NCI-H2171 treated with DMSO at 0.1 percent for 48 hours (cell line): ENCODE measurements at places on chromosomes 13 and 19.
A peak's percentile ranks its signal among the peaks of the same experiment; 100 is the strongest.

GRCh38 chr13:52665325-52665724 lies 12.7 kb downstream of the SUGT1 start:
- peak; percentile 67 for DNase-seq

DNA sequence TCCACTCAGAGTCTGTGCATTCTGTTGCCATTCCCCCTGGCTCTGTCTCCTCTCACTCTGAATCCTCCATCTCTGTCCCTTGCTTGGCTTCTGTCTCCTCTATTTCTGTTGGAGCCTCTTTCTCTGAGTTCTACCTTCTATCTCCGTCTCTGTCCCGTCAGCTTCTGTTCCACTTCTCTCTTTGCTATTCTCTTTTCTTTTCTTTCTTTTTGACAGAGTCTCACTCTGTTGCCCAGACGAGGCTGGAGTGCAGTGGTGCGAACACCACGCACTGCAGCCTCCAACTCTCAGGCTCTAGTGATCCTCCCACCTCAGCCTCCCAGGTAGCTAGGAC lies 33.8 kb upstream of the LRRC4B start:
- no peak for DNase-seq

- DNase-seq: no peak
Observed at GRCh38 chr19:58466089-58466759, 656 bp upstream of the ZNF324 start.

DNA sequence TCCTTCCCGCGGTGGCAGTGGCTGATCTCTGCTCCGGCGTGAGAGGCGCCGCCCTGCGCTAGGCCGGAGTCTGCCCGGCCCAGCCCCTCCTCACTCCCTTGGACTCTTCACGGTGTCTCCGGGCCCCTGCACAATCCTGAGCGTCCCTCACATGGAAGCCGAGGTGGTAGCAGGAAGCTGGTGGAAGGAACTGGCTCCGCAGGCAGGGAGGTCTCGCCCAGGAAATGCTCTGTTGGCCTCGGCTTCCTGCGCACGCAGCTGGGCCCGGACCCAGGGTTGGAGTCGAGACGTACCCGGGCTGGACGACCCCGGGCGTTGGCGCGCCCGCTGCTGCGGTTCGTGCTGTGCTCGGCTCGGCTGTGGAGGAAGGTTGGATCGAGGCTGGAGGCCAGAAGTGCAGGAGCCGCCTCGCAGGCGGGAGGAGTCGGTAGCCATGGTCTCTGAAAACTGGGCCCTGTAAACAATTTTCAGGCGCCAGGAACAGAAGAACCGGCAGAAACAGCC lies 46.3 kb downstream of the ZNF724 start:
- no peak for DNase-seq

DNA sequence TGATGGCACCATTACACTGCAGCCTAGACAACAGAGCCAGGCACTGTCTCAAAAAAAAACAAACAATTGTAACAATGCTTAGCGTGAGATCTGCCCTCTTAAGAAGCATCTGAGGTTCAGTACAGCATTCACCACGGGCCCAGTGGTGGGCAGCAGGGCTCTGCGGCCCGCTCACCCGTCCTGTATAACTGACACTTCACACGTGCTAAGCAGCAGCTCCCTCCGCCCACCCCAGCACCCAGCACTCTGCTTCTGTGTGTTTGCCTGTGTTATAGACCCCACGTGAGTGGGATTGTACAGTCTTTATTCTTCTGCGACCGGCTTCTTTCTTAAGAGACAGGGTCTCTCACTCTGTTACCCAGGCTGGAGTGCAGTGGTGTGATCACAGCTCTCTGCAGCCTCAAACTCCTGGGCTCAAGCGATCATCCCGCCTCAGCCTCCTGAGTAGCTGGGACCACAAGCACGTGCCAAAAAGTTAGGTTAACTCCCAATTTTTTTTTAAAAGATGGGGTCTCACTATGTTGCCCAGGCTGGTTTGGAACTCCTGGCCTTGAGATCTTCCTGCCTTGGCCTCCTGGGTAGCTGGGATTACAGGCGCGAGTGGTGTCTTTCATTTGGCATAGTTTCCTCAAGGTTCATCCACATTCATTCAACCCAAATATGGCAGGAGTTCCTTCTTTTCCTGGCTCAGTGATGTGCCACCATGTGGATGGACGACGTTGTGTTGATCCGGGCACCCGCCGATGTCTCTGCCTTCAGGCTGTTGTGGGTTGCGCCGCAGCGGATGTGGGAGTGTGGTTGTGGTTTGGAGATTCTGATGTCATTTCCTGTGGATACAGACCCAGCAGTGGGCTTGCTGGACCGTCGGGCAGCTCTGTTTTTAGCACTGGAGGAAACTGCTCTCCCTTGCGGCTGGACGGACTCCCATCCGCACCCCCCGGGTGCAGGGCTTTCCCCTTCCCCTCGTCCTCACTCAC lies 170.0 kb downstream of the KDM4B start:
- DNase-seq: no peak

GRCh38 chr19:17405250-17406045 lies at the start of gene BST2:
Gene BST2 (minus strand): TSS chr19:17405630. CDS start chr19:17405575, 55 bp downstream.
- no peak for DNase-seq
